ENCODE measurements at places on chromosomes 1 and 21.

DNA sequence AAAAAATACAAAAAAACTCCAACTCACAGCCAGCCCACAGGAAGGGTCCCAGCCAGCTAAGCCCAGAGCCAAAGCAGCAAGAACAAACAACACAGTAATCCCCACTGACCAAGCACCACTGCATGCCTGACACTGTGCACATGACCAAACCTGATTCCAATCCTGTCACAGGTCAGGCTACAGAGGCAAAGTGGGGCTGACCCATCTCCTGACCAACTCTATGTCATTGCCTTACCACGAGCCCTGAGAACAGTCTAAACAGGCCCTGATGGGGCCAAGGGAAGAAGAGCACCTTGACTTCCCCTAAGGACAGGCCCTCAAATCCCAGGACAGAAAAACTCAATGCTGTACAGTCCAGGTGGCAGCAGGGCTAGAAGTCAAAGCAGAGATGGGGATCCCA, 2.4 kb downstream of the LSS start:
- DNase-seq = peak; percentile 32

DNA sequence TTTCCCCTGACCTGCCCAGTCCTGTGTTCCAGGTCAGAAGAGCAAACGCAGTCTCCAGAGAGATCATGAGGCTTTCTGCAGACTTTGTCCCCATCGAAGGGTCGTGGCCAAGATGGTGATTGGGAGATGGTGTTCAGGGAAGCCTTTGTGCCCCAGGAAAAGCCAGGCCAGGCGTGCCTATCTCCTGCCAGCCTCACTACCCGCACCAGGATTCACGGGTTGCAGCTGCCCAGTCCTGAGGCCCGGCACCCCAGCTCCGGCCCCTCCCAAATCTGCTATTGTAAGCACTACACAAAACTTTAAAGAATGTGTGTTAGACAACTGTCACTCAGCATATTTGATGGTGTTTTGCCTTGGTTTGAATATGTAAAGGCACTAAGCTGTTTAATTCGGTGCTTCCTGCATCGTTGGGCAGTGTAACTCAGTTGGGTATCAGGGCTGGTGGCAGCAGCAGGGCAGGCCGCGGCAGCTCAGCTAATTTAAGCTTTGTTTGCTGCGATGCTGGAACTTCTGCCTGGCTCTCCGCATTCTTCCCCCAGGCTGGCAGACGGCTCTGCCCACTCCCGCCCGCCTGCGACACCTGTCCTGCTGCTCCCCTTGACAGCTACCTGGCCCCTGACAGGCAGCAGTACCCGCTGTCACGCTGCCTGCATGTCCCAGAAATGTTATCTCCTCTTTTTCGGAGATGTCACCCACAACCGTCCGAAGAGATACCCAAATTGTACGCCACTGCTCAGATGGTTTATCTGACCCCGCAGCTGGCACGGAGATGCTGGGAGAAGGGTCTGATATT, 209.0 kb upstream of the VAMP3 start:
- no peak for DNase-seq

DNA sequence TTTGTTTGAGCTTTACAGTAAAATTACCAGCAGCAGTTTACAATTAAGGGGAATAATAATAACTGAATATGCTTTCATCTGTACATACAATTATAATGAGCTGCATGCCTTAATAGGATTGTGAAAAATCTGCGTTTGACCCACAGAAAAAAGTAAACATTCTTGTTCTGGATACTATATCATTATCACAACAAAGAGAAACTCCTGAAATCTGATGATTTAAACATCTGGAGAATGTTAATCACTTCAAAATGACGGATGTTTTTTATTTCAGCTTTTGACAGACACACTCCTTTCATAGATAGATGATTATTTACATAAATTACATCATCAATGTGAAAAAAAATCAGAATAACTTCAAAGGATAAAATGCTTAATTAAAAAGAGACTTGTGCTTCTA, 58.5 kb downstream of the TYW3 start:
- no peak for DNase-seq

GRCh38 chr1:59141267-59141863, 155.5 kb upstream of the FGGY start:
- DNase-seq = no peak

GRCh38 chr1:167474191-167474641, 44.1 kb downstream of the CD247 start:
- DNase-seq = no peak

DNA sequence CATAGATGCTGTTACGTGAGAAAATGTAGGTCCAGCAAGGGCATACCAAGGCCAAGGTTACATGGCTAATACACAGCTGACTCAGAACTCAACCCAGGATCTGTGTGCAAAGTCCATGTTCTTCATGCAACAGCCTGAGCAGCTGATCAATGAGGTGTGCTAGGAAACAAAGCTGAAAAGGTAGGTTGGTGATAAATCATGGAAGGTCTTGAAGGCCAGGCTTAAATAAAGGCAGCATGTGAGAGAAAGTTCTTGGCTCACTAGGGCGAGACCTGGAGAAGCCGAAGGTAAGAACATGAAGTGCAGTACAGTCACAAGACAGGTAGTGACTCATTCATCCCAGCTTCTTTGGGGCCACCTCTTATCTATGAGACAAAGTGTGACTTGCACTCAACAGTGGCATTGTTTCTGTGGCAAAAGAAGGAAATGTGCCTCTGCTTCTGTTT, 33.4 kb downstream of the TLR5 start:
- DNase-seq = no peak

DNA sequence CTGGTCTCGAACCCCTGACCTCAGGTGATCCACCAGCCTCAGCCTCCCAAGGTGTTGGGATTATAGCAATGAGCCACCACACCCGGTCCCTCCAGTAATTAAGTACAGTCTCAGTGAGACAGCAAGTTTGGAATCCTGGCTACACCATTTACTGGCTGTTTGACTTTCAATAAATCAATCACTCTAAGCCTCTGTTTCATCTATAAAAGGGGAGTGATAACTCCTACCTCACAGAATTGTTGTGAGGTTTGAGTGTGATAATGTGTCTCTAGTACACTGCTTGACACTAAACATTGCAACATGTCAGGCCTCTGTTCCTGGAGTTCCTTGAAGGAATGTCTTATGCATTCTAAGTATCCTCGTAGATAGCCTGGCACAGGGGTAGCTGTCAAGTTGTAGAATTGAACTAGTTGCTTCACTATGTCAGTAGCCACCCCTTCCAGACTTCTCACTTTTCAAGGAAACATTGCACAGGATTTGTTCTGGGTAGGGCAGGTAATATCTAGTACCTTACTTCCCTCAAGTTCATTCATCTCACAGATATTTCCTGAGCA, 12.4 kb downstream of the ENTREP3 start:
- no peak for DNase-seq

DNA sequence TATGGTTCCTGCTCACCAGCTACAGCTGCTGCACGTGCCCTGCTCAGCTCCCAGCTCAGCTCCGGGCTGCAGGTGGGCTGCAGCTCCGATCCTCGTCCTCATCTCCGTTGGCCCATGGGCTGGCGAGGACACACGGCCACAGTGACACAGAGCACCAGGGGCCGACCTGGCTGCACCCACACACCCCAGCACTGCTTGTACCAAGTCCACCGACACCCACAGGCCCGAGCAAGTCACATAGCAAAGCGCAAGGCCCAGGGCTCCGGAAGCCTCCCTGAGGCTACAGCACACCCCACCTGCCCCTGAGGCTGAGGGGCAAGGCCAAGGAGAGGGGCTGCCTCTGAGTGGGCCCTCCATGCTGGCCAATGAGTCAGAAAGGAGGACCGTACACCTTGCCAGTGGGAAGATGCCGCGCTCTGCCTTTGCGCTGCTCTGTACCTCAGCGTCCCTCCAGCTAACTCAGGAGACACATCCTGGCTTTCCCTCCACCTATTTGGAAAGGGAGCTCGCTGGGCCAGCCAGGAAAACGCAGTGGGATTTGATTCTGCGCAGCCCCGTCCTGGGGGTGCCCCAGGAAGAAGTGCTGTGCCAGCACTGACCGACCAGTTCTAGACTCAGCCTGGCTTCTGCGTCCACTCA, 124.8 kb downstream of the SIK1 start:
- no peak for DNase-seq

GRCh38 chr1:186750257-186750656, 70.0 kb upstream of the PTGS2 start:
- no peak for DNase-seq

GRCh38 chr1:2204415-2205190, 10.0 kb upstream of the FAAP20 start:
- peak; percentile 96 for DNase-seq

- no peak for DNase-seq
These were observed 8.0 kb upstream of the C1orf159 start for GRCh38 chr1:1123581-1124507.

GRCh38 chr1:165903672-165904071, 76.3 kb downstream of the UCK2 start:
- no peak for DNase-seq

DNA sequence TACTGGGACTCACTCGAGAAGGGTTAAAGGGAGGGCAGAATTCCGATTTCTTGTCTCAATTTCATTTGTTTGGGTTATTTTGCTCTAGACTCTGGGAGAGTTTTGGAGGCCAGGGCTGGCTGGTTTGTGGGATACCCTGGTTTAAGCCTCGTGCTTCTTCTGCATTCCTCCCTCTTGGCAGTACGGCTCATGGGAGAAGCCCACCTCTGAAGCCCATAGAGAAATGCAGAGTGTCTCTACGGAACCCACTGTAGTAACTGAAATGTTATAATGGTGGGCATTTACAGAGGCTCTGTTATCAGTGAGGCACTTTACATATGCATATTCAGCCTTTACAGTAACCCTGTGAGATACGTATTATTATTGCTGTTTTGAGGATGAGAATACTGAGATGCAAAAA, 43.9 kb downstream of the ROR1 start:
- no peak for DNase-seq

GRCh38 chr1:233261206-233261605, 34.3 kb downstream of the PCNX2 start:
- DNase-seq = no peak

GRCh38 chr1:185441605-185442004, 124.6 kb upstream of the IVNS1ABP start:
- no peak for DNase-seq

- no peak for DNase-seq
These were observed 488.6 kb upstream of the RGS18 start for GRCh38 chr1:191669629-191670028.

- no peak for DNase-seq
These were observed 14.0 kb upstream of the SAMSN1 start for GRCh38 chr21:14560139-14560538.

DNA sequence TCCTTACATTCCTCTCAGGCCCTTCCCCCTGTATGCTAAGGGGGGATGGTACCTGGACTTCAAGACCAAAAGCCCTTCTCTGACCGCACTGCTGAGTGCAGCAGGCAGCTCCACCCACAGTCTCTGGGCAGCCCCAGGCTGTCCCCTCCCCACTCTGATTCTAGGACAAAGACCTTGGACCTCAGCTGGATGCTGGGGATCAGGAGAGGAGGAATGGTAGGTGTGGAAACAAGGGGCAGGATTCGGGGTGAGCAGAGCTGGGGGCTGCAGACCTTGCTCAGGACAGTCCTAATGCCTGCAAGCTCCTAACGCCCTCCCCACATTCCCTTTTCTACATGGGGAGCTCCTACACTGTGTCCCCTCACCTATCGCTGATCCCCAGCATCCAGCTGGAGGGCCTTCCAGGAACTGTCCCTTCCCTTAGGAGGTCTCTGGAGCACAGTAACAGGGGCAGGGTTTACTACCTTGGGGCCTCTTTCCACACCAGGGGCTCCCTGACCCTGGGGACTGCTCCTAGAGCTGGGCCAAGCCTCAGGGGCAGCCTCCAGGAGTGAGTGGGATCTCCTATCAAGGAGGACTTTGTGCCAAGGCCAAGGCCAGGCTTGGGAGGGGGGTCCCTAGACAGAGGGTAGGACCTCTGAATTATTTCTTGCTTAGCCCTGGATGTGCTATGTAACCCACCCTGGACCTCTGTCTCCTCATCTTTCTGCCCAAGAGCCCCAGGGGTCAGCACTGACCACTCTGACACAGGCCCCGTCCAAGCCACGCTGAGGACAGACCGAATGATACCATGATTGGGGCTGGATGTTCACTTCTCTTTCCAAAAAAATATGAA, 5.6 kb downstream of the CLDN19 start:
- no peak for DNase-seq

DNA sequence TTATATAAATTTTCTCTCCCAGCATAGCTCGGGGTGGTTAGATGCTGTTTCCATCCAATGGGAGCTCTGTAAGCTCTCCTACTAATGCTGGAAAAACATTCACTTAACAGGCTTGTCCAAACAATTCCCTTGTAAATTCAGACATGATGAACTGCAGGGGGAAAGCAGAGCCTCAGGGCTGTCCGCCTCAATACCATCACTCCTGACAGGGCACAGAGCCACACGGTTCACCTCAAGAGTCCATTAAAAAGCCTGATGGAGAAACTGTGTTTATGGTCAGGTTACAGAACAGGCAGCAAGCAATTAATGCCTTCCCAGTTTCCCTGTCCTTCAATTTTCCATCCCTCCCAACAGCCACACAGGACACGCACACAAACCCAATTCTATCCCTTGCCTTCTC, 171.0 kb downstream of the BRINP2 start:
- DNase-seq = no peak

GRCh38 chr1:164308101-164308500, 250.9 kb upstream of the PBX1 start:
- no peak for DNase-seq

DNA sequence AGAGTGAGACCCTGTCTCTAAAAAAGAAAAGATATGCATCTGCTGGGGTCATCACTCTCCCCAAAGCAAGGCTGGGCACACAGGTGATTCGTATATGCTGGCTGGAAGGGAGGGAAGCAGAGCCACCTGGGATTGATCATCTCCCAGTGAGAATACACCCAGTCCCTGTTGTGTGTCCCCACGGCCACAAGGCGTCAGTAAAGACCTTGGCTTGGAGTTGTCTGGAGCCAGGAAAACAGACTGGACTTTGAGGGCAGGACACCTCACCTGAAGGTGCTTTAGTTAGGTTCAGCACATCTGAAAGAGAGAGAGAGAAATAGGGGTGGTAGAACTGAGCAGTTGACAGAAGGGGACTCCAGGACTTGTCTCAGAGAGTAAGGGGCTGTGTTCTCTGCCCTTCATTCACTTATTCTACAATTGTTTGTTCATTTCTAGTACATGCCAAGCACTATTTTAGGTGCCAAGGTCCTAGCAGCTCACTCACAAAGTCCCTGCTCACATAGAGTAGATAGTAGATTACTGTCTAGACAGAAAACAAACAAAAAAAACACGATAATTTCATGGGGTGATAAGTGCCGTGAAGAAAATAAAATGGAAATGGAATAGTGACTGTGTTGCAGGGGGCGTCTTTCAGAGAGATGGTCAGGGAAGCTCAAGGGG, 13.5 kb downstream of the CITED4 start:
- no peak for DNase-seq

- DNase-seq = no peak
These were observed 43.6 kb downstream of the GNB1 start for GRCh38 chr1:1847061-1847850.

- DNase-seq = no peak
These were observed 132.3 kb downstream of the GABPA start for GRCh38 chr21:25867061-25867460.

DNA sequence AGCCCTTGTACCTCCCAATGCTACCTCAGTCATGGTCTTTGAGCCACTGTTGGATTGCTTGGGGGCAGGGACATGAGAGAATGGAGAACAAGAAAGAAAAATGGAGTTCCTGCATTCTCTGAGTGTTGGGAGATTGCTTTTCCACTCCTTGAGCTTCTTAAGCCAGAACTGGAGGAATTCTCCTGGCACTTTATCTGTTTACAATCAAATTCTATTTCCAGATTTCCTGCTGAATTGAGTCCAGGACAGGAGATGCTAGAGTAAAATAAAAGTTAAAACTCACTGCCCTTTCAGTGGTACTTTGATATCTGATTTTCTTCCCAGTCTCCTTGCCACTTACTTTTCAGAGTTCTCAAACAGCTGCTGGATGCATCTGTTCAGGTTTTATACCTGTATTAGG, 24.4 kb upstream of the DEPDC1 start:
- no peak for DNase-seq

GRCh38 chr1:220966881-220967611, 87.8 kb downstream of the HLX start:
- no peak for DNase-seq
